ENCODE measurements at places on chromosomes 12 and 14.

- DNase-seq = no peak
These were observed 11.7 kb downstream of the COCH start for GRCh38 chr14:30885840-30886740.

DNA sequence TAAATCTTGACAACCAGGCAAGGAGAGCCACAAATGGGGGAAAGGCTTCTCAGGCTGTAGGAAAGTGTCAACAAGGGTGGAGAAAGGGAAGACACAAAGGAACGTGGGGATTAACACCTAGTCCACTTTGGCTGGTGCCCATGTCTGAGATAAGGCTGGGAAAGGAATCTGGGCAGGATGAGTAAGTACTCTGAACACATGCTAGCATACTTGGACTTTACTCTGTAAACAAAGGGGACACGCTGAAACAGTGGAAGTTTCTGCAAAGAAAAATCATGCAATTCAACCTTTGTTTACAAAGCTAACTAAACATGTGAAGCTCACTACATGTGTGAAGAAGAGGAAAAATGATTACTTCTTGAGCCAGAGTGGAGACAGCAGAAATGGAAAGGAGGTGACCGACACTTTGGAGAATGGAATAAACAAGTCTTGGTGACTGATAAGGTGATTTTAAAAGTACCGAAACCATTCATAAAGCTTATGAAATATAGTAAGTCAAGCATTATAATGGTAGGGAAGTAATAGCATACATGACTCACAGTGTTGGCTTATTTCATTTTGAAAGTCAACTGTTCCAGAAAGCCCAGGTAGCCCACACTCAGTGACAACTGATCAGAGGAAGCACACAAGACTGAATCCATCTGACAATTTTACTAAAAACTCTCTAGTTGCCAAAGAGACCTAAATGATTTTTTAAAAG, 13.2 kb downstream of the CPNE8 start:
- DNase-seq = no peak

GRCh38 chr12:27340971-27341370, 8.3 kb downstream of the BMAL2 start:
- no peak for DNase-seq

GRCh38 chr14:35117112-35117511, 4.7 kb downstream of the PPP2R3C start:
- no peak for DNase-seq

DNA sequence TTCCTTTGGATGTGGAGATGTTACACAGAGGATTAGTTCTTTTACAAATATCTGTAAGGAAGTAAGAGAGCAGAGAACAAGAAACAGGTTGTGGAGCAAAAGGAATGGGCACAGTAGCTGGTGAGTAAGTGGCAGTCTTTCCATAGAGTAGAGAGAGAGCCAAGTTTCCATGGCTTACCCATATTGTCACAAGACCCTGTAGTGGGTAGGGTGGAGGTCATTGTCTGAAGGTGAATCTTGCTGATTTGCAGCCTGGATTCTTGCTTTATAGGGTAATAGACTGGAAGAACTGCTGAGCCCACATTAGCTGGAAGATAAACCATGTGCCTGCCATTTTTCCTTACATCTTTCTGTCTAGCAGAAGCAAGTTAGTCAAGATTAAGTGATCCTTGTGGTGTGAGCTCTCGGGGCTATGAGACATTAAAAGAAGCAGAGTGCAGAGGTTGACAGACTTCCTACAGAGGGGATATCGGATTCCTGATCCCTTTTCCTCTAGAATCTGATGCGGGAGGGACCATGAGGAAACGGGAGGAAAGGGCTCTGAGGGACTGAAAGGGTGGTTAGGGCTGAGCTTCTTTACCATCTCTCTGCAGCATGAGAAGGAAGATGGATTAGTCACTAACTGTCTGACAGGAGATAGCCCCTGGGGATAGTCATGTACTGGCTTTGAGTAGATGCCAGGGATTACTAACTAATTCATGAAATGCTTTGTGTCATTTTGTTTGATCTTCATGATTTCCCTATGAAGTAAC, 44.0 kb upstream of the LRTM2 start:
- DNase-seq = no peak

DNA sequence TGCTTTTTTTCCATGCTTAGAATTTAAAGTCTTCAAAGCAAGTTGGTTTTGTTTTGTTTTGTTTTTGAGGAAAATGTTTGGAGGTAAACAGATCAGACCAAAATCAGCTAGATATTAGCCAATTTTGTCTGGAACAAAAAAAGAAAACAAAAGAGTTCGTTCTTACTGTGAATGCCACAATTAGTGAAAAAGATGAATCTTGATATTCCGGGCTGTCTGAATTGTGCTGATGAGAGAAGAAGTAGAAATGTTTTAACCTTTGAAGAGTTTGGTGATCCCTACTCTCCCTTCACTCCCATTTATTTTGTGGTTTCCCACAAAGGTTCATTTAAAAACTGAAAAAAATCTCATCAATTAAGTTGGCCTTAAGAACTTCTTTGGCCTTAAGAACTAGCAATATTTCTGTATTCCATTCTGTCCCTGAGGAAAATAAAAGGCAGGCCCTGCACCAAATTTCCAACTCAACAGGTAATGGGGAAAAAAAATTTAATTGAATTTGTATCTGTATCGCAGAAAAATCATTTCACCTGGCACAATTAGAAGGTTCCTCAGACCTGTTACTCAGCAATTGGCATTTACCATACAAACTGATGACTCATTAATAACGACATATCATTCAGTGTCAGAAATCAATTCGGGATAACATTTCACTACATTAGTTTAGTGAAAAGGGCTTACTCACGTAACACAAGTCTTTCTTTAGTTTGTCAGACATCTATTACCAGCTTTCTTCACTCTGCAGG, 562 bp upstream of the GLIPR1L2 start:
- DNase-seq = no peak

- DNase-seq = no peak
These were observed 37.8 kb upstream of the C12orf75 start for GRCh38 chr12:105292705-105293104.

GRCh38 chr12:22900401-22900800, 275.4 kb downstream of the ETNK1 start:
- no peak for DNase-seq

DNA sequence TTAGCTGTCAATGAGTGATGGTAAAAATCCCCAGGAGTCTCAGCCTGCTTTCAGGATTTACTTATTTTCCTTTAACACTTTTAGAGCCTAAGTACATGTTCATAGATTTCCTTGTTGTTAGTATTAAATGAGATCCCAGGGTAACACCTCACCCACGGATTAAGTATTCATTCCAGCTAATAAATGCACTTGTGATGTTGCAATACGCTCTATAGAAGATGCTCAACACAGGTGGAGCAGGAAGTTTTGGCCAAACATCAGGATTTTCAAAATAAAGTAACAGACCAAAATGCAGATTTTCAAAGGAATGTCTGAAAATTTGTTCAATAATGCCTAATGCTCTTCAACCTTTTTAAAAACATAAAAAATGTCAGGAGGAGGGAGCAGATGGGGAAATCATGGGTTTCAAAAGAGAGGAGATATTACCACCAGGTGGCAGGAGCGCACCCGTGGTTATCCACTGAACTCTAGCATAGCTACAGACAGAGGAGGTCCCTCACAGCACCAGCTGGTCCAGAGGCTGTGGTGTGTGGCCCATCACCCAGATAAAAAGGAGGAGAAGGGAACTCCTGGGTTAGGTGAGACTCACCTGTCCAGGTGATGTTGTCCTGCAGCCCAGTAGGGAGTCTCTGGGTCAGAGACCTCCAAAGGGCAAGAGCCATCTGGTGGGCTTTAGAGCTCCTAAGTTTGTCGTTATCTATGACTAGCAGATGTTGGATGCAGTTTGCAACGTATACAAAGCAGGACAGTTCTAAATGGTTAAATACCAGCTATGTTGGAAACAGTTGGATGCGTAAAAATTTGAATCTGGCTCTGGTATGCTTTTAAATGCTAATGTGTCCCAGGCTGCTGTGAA, 1158.4 kb upstream of the TMEM132C start:
- peak; percentile 5 for DNase-seq

GRCh38 chr14:24188251-24189058, at the start of gene IPO4:
TSS of gene IPO4 (minus strand) at chr14:24188816. CDS start at chr14:24188787, 29 bp downstream.
- peak; percentile 39 for DNase-seq

DNA sequence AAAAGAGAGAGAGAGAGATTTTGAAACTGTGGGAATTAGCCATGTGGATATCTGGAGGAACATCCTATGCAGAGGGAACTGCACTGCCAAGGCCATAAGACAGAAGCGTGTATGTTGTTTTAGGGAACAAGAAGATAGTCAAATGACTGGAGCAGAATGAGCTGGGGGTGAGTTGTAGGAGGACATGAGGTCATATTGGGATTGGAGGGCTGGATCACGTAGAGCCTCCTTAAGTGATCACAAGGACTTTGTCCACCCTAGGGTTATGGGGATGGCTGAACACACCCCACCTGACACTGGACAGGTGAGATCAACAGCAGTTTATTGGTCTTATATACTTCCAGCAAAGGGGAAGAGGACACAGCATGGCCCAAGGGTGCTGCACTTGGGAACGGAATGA, 8.2 kb upstream of the CGRRF1 start:
- no peak for DNase-seq

DNA sequence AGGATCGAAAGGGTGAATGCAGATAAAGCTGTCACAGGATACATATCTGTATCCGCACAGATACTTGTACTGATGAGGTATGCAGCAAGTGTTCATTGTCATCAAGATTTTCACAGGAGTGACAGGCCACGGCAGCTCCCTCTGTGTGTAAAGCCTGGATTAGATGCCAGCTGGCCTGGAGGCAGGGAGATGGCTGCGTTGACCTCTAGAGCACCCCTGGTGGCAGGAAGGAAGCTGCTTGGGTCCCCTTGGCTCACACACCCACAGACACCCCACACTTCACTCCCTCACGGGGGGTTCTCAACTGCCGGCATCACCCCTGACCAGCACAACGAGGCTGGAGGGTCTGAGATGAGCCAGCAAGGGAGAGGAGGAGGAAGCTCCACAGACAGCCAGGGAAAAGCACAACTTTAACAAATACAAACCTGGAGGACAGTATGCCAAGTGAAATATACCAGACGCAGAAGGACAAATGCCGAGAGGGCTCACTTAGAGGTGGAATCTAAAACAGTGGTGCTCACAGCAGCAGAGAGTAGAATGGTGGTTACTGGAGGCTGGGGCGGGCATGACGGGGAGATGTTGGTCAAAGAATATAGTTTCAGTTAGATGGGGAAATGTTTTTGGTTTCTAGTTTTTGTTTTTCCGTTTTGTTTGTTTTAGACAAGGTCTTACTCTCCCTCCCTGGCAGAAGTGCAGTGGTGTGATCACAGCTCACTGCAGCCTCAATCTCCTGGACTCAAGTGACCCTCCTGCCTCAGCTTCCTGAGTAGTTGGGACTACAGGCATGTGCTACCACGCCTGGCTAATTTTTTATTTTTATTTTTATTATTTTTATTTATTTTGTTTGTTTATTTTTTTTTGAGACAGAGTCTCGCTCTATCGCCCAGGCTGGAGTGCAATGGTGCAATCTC, 45.7 kb downstream of the TEAD4 start:
- no peak for DNase-seq
